ENCODE measurements at places on chromosomes 11 and 22.

GRCh38 chr11:8283465-8284230 is 20.0 kb upstream of the LMO1 start:
- no peak for DNase-seq

- DNase-seq = no peak
Observed at GRCh38 chr11:86753459-86753858, 46.9 kb upstream of the PRSS23 start.

GRCh38 chr11:118618115-118618990 is 10.9 kb downstream of the PHLDB1 start:
- no peak for DNase-seq

- no peak for DNase-seq
Observed at GRCh38 chr11:91768783-91769182, 455.8 kb upstream of the FAT3 start.

- DNase-seq = no peak
Observed at GRCh38 chr11:78427615-78428265, 10.1 kb upstream of the GAB2 start.

GRCh38 chr11:123702139-123702538 is 39.3 kb downstream of the ZNF202 start:
- no peak for DNase-seq

DNA sequence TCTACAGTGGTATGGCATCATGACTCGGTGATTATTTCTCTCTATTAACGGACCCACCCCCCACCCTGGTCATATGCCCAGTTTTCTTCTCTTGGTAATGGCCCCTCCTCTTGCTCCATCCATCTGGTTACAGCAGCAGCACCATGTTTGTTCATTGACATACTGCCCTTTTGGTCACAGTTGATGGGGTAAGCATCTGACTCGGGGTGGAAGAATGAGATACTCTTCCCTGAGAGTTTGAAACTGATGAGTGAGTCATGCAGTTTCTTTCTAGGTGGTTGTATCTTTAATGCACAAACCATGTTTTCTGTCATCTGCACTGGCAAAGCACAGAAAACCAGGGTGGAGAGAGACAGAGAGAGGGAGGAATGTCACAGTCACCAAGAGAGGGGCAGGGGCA is 126.0 kb downstream of the SYN3 start:
- DNase-seq = peak; percentile 93

GRCh38 chr11:34513682-34514449 is at the start of gene ELF5:
Gene ELF5 (minus strand): TSS chr11:34513794. CDS start chr11:34505749, 8,045 bp downstream.
- DNase-seq = no peak

DNA sequence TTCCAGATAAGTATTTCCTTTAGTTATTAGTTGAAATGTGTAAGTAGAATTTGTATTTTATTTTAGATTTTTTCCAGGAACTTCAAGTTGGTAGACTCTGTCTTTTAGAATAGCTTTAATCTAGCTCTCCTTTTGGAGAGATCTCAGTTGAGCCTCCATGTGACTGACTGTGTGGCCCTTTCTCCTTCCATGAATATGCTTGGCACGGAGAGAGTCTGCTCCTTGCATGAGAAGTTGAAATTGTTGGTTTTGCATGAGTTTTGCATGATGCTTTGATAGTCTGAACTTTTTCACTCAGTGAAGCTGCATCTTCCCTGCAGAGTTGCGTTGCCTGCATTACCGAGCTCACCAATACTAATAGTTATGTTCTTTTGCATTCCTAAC is 32.8 kb upstream of the CTTN start:
- DNase-seq = no peak

GRCh38 chr11:112617977-112618826 is 343.0 kb upstream of the NCAM1 start:
- no peak for DNase-seq

GRCh38 chr11:129911298-129911697 is 15.9 kb upstream of the NFRKB start:
- no peak for DNase-seq
